Myometrial cell (primary cell): ENCODE measurements at places on chromosomes 3 and 15. TPM values are rescaled to one million over a fixed set of nuclear protein-coding genes. Genes with fewer than 3 reads are reported as not detected.

CFAP91 gene
- total RNA-seq: under 0.01 TPM in 1 of 2 replicates, not detected in the other

P2RY1 gene
- total RNA-seq: under 0.01 and 0.18 TPM in 2 replicates

CACNA2D3 gene
- total RNA-seq: under 0.01 and 0.18 TPM in 2 replicates

GCNT3 gene
- not detected in 2 replicates for total RNA-seq

SYNPR gene
- total RNA-seq: not detected in 2 replicates

SLC9C1 gene
- total RNA-seq: not detected in 2 replicates

TNNC1 gene
- total RNA-seq: not detected in 2 replicates

BFSP2 gene
- total RNA-seq: not detected in 2 replicates
